NCI-H345 (cell line): ENCODE measurements at places on chromosomes 16 and 17.

GRCh38 chr17:70261170-70261569, 91.8 kb downstream of the KCNJ2 start:
- DNase-seq, result no peak

- no peak for DNase-seq
Measured at GRCh38 chr16:85570735-85571562, 42.2 kb upstream of the GSE1 start.

DNA sequence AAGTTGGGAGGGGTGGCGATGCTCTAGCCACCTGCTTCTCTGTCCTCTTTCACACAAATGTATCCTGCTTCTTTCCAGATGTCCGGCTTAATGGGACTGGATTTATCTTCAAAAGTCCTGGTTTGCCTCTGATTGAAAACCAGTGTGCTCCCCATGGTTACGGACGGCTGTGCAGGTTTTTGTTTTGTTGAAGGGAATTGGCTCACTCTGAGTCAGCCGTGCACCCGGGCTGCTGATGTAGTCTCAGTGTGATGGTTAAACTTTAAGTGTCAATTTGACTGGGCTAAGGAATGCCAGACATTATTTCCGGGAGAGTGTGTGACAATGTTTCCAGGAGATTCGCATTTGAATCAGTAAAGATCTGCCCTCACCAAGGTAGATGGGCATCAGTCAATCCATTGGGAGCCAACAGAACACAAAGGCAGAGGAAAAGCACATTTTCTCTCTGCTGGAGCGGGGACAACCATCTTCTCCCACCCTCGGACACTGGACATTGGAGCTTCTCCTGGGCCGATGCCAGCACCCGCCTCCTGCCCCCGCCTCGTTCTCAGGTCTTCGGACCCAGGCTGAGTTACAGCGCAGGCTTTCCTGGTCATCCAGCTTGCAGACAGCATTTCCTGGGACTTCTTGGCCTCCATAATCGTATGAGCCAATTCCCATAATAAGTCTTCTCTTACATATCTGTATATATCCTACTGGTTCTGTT, 126.9 kb upstream of the TNRC6C start:
- DNase-seq, result no peak

- peak; percentile 87 for DNase-seq
Measured at GRCh38 chr17:74442670-74443515, 11.0 kb downstream of the GPRC5C start.

DNA sequence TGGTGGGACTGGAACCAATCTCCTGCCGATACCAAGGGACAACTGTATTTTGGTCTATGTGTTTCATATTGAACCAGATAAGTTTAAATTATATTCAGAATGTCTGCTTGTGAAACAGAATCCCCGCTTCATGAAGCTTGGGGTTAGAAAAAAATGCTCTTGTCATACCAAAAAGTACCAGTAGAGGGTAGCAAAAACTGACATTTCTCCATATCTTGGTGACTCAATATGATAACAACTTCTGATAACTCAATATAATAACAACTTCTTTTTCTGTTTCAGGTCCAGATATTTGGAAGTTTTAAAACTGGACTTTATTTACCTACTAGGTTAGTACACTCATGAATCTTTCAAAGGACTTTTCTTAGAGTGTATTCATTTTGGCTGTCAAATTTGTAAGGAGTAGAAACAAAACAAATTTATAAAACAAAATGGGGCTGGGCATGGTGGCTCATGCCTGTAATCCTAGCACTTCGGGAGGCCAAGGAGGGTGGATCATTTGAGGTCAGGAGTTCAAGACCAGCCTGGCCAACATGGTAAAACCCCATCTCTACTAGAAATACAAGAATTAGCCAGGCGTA, 52.3 kb upstream of the ADCY7 start:
- peak; percentile 14 for DNase-seq

- no peak for DNase-seq
Measured at GRCh38 chr16:70682239-70683145, 3.4 kb downstream of the MTSS2 start.

- no peak for DNase-seq
Measured at GRCh38 chr17:80032614-80033171, 3.0 kb downstream of the TBC1D16 start.

DNA sequence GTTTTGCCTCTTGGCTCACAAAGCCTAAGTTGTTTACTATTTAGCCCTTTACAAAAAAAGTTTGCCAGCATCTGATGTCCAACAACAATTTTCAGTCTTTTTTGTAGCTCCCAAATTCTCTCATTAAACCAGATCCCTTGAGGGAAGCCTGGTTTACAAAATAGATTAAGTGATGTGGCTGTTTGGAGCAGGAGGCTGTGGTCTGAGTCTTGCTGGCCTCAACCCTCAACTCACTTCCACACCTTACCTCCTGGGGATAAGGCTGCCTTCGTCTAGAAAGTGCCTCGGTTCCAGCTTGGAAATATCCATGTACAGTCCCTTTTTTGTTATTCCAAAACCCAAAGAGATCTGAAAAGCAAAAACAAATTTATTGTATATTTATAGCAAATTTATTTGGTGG, 138.4 kb downstream of the WWOX start:
- no peak for DNase-seq

DNA sequence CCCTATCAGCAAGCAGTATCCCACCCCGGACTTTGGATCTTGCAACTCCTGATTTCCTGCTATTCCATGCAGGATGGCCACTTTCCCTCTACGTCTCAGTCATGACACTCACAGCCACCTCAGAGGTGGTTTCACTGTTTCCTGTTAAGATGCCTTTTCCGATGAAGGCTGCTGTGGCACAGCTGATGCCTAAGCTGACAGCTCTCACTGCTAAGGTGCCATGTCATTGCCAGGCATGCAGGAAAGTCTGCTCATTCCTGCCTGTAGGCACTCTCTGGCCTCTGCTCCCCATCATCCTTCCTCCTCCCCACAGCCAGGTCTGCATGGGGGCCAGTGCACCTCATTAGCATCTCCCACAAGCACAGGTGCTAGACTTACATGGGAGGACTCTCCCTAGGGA, 173.0 kb downstream of the CBLN1 start:
- DNase-seq, result no peak

DNA sequence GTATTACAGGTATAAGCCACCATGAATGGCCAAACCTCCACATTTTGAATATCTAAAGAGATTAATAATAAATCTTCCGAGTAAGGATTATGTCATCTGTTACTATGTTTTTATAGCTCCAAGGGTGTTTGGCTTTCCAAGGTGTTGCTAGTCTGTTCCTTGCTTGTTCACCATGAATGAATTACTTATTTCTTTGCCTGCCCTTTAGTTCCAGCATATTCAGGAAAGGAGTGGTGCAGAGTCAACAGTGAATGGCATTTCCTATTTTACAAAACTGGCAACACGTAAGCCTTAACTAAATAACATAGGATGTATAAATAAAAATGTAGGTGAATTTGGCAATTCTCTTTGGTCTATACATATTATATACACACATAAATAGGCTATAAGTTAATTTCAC, 70.3 kb downstream of the MYO1D start:
- no peak for DNase-seq

- no peak for DNase-seq
Measured at GRCh38 chr17:64282753-64283080, 19.7 kb upstream of the TEX2 start.

DNA sequence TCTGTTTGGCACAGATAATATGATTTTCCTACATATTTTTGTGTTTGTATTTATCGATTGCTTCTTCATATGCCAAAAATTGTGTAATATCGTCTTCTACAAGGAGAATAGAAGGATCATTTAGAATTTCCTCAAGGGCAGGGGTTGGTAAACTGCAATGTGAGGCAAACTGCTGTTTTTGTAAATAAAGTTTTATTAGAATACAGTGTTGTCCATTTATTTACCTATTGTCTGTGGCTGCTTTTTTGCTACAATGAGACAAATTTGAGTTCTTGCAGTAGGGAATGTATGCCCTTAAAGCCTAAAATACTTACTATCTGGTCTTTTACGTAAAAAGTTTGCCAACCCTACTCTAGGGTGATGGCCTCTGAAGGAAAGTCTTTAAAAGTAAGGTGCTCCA, 509.5 kb downstream of the TMEM114 start:
- DNase-seq, result no peak

DNA sequence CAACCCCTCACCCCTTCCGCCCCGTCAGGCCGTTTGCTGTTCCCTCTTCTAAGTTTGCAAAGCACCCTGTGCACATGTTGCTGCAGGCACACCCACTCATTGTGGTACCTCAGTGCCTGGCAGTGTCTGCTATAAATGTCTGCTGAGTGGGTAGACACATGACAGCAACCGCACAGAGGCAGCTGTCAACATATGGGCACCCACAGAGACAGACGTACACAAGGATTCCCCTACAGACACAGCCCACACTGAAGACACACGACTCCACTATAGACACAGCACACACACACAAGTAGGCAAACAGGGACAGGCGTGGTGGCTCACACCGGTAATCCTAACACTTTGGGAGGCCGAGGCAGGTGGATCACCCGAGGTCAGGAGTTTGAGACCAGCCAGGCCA, 17.8 kb upstream of the CRK start:
- DNase-seq, result no peak

GRCh38 chr16:77856438-77857160, 68.2 kb downstream of the VAT1L start:
- DNase-seq, result no peak

- no peak for DNase-seq
Measured at GRCh38 chr17:61587807-61588660, 3.0 kb downstream of the NACA2 start.

DNA sequence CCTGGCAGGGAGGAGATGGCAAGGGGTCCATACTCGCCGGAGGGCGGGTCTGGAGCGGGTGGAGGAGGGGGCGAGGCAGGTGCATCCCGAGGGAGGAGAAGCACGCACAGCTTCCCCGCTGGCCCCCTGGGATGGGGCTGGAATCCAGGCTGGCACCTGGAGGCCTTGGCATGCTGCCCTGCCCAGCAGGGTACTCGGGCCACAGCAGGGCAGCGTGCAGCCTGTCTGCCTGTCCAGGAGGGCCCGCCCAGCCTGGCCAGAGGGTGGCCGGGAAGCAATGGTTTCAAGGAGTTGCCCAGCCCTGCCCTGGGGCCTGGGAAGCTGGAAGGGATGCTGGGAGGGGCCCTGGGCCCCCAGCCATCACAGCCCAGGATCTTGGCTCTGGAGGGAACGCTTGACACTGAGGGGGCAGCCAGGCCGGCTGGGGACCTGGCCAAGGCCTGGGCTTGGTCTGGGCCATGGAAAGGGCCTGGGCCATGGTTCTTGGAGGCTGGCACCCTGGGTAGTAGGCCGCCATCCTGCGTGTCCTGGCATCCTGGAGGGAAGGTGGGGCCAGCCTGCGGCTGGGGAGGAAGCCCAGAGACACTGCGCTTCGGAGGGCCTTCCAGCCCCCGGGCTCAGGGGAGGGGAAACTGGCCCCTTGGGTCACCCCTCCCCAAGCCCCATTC, 1.1 kb downstream of the GLIS2 start:
- DNase-seq, result peak; percentile 85

DNA sequence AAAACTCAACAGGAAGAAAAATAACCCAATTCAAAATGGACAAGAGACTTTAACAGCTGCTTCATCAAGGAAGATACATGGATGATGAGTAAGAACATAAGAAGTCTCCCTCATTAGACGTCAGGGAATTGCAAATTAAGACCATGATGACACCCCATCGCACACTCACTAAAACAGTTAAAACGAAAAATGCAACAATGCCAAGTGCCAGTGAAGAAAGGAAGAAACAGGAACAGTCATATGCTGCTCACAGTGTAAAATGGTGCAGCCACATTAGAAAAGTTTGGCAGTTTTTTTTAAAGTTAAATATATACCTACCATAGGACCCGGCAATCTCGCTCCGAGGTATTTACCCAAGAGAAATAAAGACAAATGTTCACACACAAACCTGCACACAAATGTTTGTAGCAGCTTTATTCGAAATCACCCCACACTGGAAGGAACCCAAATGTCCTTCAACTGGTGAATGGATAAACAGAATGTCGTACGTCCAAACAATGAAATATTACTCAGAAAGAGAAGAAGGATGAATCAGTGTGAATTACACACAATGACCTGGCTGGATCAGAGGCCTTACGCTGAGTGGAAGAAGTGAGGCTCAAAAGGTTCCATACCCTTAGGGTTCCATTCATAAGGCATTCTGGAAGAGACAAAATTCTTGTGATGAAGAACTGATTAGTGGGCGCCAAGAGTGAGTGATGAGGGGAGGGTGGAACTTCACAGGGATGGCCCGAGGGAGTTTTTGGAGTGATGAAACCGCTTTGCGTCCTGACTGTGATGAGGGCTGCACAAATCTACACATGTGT, 110.3 kb downstream of the C16orf95 start:
- no peak for DNase-seq

GRCh38 chr17:82231312-82231561, 2.4 kb downstream of the SLC16A3 start:
- DNase-seq, result no peak

GRCh38 chr16:52407778-52408177, 139.2 kb downstream of the TOX3 start:
- DNase-seq, result no peak

DNA sequence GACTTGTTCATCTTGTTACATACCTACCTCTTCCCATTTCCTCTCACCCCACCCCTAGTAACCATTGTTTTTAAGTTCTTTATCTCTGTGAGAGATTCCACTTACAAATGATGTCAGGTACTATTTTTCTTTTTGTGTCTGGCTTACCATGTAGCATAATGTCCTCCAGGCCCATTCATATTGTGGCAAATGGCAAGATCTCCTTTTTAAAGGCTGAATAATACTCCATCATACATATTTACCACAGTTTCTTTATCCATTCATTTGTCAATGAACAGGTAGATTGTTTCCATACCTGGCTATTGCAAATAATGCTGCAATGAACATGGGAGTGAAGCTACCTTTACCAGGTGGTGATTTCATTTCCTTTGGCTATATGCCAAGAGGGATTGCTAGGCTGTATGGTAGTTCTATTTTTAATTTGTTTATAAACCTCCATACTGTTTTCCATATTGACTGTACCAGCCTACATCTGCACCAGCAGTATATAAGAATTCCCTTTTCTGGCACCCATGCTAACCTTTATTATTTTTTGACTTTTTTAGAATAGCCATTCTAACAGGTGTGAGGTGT, 53.9 kb downstream of the NSRP1 start:
- DNase-seq, result peak; percentile 40

DNA sequence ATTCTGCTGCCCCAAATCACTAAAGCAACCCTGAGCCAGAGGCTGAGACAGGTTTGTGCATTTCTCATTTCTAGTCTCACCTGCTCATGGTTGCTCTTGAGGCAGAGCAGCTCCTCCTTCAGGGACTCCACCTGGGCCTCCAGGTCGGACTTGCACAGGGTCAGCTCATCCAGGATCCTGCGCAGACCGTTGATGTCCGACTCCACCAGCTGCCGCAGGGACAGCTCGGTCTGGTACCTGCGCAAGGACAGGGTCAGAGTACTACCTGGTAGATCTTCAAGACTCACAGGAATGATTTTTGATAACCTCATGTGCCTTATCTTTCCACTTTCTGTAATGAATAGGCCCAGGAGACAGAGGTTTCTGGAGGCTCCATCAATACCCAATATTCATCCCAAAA, 1.1 kb downstream of the KRT31 start:
- DNase-seq, result no peak

DNA sequence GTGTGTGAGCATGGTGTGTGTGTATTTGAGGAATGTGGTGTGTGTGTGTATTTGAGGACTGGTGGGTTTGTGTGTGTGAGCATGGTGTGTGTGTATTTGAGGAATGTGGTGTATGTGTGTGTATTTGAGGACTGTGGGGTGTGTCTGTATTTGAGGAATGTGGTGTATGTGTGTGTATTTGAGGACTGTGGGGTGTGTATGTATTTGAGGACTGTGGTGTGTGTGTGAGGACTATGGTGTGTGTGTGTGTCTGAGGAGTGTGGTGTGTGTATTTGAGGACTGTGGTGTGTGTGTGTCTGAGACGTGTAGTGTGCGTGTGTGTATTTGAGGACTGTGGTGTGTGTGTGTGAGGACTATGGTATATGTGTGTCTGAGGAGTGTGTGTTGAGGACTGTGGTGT, 18.0 kb upstream of the CACNG1 start:
- no peak for DNase-seq
